ENCODE measurements at places on chromosomes 5 and 9.
A peak's percentile ranks its signal among the peaks of the same experiment; 100 is the strongest.

DNA sequence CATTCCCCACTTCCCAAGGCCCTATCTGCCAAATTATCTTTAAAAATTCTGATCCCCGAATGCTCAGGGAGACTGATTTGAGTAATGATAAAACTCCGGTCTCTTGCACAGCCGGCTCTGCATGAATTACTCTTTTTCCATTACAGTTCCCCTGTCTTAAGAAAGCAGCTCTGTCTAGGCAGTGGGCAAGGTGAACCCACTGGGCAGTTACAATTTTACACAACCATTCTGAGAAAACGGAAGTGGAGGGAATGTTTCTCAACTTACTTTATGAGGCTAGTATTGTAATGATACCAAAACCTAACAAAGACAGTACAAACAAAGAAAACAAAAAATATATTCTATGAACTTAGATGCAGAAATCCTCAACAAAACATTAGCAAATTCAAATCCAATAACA, 100.0 kb downstream of the MCTP1 start:
- DNase-seq: no peak

DNA sequence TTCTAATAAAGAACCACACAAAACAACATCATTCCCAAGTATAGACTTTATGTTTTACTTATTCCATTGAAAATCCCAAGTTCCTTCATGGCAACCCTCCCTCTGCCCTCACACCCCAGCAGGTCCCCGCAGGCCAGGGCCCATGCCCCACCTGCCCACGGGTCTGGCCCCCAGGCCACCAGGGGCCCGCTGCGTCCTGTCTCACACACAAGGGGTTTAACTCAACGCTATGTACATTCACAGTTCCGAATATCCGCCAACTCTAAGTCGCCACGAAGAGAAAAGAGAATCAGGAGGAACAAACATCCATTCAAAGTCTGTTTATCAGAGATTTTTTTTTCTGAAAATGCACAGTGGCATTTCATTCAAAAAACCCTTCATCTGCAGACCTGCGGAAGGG, 16.2 kb upstream of the SLC6A3 start:
- DNase-seq: no peak

DNA sequence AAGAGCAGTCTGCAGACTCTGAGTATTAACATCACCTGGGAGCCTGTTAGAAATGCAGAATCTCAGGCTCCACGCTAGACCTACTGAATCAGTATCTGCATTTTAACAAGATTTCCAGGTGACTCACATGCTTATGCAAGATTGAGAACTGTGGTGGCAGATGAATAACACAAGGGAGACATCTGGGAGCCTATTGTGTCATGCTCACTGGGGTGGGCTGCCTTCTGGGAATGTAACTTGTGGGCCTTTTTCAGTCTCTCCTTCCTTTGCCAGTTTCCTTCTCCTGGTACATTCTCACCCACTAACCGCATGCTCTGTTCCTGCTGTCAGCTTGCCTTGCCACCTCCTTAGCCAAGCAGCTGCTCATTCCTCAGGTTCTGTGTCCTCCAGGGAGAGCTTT, 176.6 kb upstream of the C9orf72 start:
- DNase-seq: no peak

DNA sequence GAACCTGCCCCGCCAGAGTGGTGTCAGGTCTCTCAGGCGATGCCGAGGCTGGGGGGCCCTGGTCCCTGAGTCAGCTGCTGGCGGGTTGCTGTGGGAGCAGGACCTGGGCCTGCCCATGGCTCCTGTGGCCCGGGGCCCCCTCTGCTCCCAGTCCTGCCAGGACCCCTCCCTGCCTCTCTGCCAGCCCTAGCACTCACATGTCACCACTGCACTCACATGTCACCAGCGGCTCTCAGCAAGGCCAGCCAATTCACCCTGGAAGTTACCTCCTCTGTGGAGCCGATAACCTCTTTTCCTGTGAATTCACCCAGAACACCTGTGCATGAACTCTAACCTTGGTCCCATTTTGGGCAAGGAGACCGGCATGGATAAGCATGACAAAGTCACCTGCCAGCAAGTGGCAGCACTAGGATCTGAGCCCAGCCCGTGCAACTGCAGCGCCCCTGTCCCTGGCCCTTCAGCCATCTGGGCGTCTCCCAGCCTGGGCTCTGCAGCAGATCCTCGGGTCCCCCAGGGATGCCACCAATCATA, 170.2 kb downstream of the GAPVD1 start:
- no peak for DNase-seq

GRCh38 chr9:88814577-88814976, 176.7 kb upstream of the S1PR3 start:
- no peak for DNase-seq

GRCh38 chr5:113487416-113487780, 855 bp downstream of the MCC start:
- peak; percentile 23 for DNase-seq

DNA sequence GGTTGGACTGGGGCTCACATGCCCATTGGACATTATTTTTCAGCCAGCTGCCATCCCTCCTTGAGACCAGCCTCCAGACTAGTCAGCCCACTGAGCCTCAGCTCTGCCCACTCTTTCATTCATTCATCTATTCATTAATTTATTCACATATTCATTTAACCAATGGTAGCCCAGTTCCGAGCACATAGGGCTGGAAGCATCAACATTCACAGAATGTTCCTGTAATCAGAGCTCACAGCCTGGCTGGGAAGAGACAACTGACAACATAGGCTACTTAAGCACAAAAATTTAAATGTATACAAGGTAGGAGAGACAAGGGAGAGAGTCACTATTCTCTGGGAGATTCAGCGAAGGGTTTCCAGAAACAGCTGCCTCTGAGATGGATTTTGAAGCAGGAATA, 17.0 kb upstream of the PBX3 start:
- DNase-seq: no peak

DNA sequence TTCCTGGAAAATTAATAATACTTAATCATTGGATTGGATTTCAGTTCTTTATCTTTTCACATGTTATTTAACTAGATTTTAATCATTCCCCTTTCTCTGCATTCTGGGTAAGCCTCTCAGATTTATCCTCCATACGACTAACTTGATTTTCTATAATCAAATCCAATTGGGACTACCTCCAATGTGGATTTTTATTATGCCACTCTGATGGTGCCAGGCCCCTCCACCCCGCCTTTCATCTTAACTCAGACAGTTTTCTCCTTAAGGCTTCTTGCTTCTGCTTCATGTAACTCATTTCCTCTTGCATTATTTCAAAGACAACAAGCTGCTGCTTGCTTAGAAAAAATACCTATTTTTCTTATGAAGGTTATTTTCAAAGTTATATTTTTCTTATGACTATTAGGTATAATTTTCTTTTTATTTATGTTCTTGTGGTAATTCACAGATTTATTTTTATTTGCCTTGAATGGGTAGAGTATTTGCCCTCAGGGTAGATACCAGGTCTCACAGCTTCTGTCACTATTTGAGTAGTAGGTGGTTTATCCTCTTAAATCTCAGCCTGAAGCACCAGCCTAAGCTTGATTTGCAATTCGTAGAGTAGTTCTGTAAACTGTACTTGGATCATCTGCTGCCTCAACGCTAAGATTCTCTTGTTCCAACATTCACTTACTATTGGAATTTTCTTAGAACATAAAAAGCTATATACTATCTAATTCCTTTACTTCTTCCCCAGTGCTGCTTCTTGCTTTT, 659.0 kb upstream of the ARRDC3 start:
- no peak for DNase-seq

DNA sequence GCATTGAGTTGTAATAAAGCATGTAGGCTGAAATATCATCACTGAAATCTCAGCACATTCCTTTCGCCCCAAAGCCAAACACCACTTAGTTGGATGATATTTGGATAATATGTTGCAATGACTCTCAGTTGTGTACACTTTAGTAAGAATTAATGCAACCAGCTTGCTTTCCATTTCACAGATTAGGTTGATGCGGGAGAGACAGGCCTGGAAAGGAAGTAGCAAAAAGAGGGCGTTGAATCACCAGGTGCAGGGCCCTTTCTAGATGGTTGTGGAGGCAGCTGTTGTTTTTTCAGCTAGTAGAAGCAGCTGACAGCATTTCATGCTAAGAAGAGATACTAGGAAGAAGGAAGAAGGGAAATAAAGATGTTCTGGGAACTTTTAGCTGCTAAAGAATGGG, 30.9 kb downstream of the DMRT3 start:
- DNase-seq: no peak

- DNase-seq: no peak
These were observed 72.8 kb upstream of the NXNL2 start for GRCh38 chr9:88462191-88462590.

DNA sequence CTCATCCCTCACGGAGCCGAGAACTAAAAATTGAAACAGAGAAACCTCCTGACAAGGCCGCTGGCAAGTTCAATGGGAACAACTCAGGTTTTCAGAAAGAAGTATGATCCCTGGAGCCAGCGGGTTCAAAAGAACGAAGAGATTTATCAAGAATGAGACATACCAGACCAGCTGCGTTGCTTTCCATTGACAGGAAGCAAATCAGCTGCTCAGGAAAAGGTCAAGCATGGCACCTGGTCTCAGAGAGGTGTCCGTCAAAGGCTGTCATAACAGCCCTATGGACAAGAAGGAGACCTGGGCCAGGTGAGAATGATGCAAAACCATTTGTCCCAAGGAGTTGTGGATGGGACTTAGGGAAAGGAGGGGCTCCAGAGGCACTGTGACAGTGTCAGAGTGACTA, 34.9 kb upstream of the GNE start:
- no peak for DNase-seq

DNA sequence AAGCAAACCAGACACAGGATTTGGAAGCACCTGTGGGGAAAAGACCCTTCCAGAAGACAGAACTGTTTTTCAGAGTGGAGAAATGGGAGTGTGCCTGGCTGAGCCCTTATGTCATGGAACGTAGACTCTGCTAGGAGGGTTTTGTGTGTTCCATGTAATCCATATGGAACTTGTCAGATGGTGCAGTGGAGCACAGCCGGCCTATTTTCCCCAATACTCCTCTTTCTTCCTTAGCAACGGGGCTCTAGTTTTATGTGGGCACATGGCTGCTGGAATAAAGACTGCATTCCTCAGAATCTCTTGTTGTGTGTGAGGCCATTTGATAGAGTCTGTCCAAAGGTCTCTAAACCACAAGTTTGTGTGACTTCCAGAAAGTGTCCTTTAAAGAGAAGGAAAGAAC, 284.0 kb downstream of the DRD1 start:
- no peak for DNase-seq

GRCh38 chr9:126781186-126782052, 23.4 kb upstream of the ZBTB43 start:
- DNase-seq: peak; percentile 77

DNA sequence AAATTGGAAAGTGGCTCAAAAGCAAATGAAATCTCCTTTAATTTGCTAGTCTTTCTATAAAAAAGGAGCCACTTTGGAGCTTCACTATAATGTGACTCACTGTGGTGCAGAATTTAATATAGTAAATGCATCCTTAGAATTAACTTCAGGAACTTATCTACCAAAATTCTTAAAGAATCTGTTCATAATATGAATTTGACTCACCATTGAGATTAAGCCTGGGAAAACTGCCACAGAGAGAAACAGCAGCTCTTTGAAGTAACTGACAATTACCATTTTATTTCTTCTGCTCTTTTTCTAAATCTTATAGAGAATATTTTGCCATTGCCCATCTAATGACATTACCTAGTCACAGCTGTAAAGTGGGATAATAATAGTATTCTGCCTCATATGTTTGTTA, 211.9 kb upstream of the CDH6 start:
- DNase-seq: no peak

GRCh38 chr5:69090158-69090557, 3.7 kb upstream of the SLC30A5 start:
- no peak for DNase-seq

GRCh38 chr9:132078699-132079356, 839 bp downstream of the MED27 start:
- DNase-seq: peak; percentile 8

- no peak for DNase-seq
These were observed 426.2 kb upstream of the PTPRD start for GRCh38 chr9:11039006-11039405.

- DNase-seq: peak; percentile 29
These were observed 497 bp downstream of the NSA2 start for GRCh38 chr5:74767579-74767913.

- no peak for DNase-seq
These were observed 81.6 kb downstream of the CTNND2 start for GRCh38 chr5:11822598-11822997.

GRCh38 chr9:29939559-29939958, 2366.3 kb upstream of the C9orf72 start:
- no peak for DNase-seq

GRCh38 chr5:74424162-74424868, 216.2 kb downstream of the ENC1 start:
- no peak for DNase-seq

DNA sequence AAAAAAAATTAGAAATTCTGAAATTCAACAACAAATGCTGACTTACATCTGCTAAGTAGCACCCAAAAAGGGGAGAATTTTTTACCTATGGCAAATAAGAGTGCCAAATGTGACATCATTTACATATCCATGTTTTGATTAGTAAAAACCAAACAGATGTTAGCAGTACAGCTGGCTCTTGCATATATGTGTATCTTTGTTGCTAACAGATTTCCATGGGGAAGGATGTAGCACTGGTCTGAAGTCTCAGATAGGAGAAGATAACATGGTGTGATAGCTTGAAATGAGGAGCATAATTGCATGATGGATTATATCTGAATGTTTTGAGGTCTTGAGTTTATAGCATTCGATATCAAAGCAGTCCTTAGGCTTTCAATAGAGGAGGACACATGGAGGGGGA, 17.5 kb downstream of the PIK3R1 start:
- DNase-seq: no peak

DNA sequence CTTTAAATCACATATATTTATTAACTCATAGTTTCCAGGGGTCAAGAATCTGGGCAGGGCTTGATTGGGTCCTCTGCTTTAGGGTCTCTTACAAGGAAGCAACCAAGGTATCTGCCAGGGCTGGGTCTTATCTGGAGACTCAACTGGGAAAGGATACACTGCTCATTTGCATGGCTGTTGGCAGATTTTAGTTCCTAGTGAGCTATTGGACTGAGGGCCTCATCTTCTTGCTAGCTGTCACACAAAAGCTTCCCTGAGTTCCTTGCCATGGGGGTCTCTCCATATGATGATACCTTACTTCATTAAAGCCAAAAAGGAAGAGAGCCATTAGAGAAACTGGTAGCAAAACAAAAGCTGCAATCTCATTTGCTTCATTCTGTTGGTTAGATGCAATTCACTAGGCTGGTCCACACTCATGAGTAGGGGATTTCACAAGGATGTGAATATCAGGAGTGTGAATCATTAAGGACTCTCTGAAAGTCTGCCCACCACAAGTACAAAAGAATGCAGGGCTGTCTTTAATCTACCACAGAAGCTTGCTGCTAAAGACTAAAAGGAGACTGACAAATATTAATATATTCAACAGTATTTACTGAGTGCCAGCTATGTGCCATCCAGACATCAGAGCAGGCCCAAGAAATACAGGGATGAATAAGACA, 42.0 kb upstream of the TIMD4 start:
- DNase-seq: no peak

DNA sequence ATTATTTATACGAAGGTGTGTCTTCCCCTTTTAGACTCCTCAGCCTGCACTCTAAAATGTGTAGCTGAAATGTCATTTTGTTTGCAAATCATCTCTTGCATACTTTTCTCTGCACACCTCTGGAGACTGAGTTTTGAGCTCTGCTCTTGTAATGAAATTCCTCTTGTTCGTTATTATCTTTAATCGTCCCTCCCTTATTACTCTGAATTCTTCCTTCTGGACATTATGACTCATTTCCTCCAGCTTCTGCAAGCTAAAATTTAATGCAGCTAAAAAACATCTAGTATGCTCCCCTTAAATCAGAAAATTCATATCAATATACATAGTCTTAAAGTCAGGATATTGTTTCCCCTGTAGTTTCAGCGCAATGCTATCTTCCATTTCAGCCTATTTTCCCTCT, 13.5 kb downstream of the ISL1 start:
- DNase-seq: no peak

GRCh38 chr5:62795926-62796325, 217.3 kb downstream of the LRRC70 start:
- no peak for DNase-seq

All from germinal center (tissue), 1 donor.